ENCODE measurements at places on chromosomes 7 and 10.

GRCh38 chr10:61612009-61612408, 50.7 kb upstream of the CABCOCO1 start:
- DNase-seq = no peak

DNA sequence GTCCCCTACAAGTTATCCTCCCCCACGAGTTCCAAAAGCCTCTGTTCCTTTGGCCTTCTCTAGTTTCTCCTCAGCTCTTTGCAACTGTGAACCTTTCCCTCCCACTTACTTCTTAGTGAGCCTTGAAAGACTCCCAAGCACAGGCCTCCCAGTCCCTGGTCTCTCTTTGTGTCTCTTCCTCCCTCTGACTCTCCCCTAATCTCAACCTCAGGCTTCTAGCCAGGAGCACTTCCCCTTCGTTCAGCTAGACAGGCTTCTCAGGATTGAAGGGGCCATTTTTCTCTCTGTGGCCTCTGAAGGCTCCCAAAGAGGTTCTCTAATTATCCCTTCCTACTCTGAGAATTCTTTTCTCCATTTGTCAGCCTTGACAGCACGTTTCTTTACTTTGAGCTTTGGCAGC, 50.2 kb upstream of the PHYHIPL start:
- no peak for DNase-seq

- no peak for DNase-seq
Measured at GRCh38 chr7:44618753-44619152, 12.3 kb downstream of the OGDH start.

DNA sequence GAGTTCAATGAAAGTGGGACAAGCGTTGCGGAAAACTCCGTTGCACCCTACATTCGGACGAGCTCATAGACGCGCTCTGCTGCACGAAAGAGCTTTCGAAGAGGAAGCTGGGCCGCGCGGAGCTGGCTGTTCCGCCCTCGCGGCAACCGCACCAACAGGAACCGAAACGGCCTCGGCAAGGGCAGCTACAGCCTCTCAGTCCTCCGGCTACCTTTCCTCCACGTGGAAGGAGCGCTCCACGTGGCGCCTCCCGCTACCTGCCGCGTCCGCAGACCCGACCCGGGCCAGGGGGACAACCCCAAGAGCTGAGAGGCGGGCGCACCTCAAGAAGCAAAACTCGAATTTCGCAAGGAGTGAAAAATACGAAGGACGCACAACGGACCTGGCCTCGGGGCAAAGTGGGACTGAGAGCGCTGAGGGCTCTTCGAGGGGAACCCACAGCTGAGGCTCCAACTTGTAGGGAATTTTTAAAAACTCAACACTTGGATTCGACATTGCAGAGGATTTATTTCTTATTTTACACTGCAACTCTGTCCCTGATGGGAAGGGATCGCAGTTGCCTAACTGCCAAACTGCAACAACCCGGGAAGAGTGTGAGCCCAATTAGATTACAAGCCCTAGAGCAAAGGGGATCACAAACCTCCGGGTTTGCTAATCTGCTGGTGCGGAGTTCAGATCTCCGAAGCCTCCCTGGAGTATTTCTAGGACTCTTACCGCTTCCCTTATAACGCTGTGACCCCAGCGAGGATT, 1.4 kb downstream of the HPSE2 start:
- DNase-seq = no peak

DNA sequence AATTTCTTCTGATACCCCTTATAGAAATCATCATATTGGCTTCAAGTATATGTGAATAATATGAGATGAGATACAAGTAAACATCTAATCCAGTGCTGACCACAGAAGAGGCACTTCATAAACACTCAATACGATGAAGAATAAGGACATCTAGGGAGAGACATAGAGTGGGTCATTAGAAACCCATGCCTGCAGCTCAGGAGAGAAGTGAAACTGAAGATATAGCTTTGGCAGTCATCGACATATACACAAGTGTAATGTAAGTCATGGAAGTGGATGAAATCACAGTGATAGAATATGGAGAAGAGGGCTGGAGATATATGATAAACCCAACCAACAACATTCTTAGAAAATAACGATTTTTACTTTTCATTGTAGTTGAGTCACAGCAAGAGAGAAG, 665.0 kb downstream of the PARD3 start:
- DNase-seq = no peak

DNA sequence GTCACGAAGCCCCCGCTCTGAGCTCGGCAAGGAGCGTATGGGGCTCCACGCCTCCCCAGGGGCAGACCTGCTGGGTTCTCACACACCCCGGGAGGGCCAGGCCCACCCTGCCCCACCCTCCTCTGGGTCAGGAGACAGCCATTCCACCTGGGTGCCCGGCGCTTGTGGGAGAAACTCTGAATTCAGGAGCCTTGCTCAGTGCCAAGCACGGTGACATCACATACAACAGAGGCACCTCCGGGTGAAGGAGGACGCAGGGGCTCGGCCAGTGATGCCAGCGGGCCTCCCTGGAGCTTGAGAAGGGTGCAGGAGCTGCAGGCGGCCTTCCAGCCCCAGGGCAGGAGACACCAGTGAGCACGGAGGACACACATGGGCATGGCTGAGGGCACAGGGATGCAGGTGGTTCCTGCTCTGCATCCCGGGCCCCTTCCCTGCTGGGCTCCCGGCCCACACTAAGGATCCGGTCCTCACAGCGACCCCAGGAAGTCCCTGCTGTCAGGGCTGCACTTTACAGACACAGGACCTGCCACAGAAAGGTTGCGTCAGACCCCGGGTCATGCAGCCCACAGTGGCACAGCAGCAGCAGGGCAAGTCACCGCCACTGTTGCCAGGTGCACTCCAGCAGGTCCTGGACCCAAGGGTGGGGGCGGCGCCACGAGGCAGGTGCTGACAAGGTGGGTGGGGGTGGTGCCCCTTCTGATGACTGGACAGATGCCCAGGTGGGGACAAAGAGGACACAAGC, 108.0 kb downstream of the MAD1L1 start:
- DNase-seq = no peak

DNA sequence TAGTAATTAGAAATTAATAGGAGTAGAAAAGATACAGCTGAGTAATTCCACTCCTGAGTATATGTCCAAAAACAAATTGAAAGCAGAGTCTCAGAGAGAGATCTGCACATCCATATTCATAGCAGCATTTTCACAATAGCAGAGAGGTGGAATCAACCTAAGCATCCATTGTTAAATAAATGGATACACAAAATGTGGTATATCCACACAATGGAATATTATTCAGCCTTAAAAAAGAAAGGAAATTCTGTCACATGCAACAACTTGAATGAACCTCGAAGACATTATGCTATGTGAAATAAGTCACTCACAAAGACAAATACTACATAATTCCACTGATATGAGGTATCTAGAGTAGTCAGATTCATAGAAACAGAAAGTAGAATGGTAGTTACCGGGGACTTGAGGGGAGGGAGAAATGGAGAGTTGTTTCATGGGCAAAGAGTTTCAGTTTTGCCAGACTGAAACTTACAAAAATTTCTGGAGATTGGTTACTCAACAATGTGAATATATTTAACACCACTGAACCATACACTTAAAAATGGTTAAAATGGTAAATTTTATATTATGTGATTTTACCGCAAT, 18.4 kb downstream of the VTI1A start:
- DNase-seq = no peak

- DNase-seq = no peak
Measured at GRCh38 chr7:30733691-30734090, 18.2 kb upstream of the INMT start.

DNA sequence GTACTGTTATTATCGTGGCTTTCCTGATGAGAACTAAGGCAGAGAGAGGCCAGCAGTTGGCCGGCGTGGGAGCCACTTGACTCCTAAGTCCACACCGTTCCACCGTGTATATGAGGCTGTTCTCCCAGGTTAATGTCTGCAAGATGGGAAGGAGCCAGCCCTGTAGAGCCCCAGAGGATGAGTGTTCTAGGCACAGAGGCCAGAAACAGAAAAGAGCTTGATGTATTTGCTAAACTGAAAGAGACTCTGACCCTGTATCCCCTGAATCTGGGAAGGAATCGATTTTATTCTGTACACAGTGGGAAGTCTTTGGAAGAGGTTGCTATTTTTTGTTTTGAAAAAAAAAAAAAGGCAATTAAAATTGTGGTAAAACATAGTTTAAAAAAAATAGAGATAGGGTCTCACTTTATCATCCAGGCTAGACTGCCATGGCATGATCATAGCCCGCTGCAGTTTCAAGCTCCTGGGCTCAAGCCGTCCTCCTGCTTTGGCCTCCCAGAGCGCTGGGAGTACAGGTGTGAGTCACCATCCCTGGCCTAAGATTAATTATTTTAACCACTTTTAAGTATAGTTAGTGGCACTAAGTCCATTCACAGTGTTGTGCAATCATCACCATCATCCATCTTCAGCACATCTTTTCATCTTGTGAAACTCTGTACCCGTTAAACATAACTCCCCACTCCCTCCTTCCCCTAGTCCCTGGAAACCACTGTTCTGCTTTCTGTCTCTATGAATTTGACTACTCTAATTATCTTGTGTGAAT, 348.8 kb downstream of the SDK1 start:
- no peak for DNase-seq

DNA sequence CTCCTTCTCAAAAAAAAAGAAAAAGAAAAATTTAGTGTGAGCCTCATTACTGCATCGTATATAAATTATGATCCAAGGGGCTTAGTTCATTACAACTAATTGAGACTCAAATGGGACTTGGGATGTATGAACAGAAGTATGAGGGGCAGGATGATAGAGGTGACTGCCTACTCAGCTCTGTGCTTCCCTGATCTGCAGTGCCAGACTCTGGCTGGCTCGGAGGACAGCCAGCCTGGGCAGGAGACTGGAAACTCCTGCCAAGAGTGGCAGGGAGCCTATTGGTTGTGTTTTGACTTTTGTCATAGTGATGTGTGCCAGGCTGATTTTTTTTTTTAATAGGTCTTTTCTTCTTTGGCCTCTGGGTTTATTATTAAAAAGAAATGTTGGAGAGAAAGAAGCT, 73.8 kb upstream of the GTF2IRD1 start:
- no peak for DNase-seq

DNA sequence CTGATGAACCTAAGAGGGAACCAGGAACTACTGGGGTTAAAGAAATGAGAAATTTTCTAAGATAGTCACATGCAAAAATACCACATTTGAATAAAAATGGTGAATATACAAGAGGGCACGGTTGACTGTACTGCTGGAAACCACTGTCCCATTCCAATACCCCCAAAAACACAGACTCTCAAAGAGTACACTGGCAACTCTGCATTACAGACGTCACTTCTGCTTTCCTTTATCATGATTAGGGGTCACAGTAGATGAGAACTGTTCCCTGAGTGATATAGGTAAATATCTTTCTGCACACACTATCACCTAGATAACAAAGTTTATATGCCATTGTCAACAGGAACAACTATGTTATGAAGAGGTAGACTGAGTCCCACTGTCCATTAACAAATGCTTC, 69.5 kb downstream of the RAPGEF5 start:
- DNase-seq = no peak

- DNase-seq = no peak
Measured at GRCh38 chr7:78714356-78714755, 739.1 kb downstream of the MAGI2 start.

GRCh38 chr10:17609523-17610079, 7.6 kb downstream of the HACD1 start:
- DNase-seq = no peak

DNA sequence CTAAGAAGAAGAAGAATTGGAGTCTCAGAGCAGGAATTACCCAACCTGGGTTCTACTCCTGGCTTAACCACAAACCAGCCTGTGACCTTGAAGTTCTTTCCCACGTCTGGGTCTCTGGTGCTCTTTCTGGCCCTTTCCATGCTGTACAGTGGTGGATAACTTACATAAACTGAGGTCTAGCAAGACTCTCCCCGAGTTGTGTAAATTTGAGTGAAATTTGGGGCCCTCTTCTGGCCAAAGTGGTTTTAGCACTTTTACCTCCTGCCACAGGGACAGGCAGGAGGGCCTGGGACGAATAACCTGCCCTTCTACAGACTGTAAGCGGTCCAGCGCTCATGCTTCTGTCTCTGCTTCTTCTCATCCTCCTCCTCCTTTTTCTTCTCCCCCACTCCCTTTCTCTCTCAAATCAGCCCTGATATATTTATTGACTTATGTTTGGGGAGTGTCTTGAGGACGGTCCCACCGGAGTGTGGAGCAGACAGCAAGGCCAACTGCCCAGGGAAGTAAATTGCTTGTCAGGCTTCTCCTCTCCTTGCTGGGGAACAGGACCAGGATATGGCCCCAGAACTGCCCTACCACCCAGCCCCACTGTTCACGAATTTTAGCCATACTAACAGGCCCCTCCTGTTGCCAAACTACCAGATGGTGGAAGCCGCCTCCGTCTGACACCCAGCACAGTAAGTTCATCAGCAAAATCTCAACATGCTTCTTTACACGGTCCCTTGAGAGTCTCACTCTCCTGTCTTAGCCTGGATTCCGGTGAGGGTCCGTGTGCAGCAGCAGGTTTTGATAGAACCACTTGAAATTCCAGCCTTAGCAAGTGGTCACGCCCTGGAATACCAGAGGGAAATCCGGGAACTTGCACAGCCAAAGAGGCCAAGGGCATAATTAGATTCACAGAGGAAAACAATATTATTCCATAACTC, 4.0 kb upstream of the SH3PXD2A start:
- no peak for DNase-seq

GRCh38 chr10:126380352-126381076, 7.8 kb downstream of the ADAM12 start:
- DNase-seq = no peak

DNA sequence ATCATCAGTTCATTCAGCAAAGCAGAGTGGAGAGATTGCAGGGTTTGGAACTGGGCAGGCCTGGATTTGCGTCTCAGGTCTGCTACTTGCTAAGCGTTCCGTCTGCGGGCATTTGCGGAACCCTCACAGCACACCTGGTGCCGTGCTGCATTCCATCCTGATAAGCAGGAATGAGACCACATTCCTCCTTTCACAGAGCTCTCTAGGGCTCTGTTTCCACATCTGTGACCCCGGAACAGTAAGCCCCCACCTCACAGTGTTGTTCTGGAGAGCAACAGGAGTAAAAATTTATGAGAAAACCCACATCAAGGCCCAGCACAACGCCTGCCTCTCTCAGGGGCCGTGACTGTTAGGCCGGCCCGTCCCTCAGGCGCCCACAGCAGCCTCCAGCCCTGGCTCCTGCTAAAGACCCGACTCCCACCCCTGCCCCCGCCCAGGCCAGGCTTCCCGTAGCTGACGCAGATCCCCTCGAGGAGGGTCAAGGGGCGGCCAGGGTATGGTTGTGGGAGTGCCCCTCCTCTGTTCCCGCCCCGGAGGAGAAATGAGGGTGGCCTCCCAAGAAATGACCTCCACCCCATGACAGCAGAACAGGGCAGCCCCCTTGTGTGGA, 128.9 kb downstream of the RGS10 start:
- DNase-seq = no peak

- DNase-seq = no peak
Measured at GRCh38 chr10:66218289-66218688, 707.5 kb upstream of the LRRTM3 start.

DNA sequence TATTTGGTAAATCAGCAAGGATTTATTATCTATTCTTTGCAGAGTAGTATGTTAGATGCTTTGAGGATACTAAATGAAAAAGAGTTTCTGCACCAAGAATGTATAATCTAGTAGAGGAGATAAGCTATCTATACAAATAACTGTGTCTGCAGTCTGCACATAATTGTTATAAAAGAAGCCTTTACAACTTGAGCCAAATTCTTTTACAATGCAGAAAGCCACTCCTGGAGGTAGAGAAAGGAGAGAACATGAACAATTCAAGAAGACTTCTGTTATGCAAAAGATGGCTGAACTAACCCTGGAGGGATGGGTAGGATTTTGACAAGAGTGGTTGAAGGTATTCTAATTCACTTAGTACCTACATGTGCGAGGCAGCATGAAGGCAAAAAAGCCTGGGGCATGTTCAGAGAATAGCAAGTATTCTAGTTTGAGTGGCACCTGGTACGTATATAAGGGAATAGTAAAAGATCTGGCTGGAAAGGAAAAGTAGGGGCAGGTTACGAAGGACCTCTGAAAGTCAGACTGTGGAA, 251.1 kb upstream of the KAT6B start:
- no peak for DNase-seq

Measured in esophagus squamous epithelium (tissue), 5 donors.